ENCODE measurements at places on chromosomes 4 and X. TPM values are rescaled to one million over a fixed set of nuclear protein-coding genes. Genes with fewer than 3 reads are reported as not detected.

Gene ARHGEF6
- polyA plus RNA-seq = 12.0 TPM

Gene CENPVL1
- polyA plus RNA-seq = 0.18 TPM

Gene F11
- 4.1 TPM for polyA plus RNA-seq

Gene GLRA3
- polyA plus RNA-seq = 0.07 TPM

Gene FOXO4
- polyA plus RNA-seq = 26.0 TPM

Gene IGSF1
- polyA plus RNA-seq = 15.4 TPM

Gene IL15
- 2.0 TPM for polyA plus RNA-seq

Gene EVC2
- polyA plus RNA-seq = 8.3 TPM

Gene TCEAL6
- 0.31 TPM for polyA plus RNA-seq

Gene MAGT1
- polyA plus RNA-seq = 95.2 TPM

- DNase-seq = no peak
These were observed 1.7 kb downstream of the SLC2A9 start for GRCh38 chr4:10019521-10020051.

- DNase-seq = no peak
These were observed 185.1 kb downstream of the ADGRL3 start for GRCh38 chr4:61385256-61385655.

- DNase-seq = no peak
These were observed 662.8 kb downstream of the TLL1 start for GRCh38 chr4:166535865-166536264.

DNA sequence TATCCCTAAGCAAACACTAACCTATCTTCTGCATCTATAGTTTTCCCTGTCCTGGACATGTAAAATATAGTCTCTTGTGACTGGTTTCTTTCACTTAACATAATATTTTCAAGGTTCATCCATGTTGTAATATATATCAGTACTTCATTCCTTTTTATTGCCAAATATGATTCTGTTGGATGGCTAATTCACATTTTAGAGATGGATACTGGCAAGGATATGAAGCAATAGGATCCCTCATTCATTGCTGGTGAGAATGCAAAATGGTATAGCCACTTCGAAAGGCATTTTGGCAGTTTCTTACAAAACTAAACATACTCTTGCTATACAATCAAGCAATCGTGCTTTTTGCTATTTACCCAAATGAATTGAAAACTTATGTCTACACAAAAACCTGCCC lies 6.7 kb downstream of the TCEAL9 start:
- no peak for DNase-seq

GRCh38 chr4:6561173-6561516 lies 13.8 kb upstream of the MAN2B2 start:
- no peak for DNase-seq

GRCh38 chr4:128006592-128006991 lies 41.4 kb downstream of the ABHD18 start:
- no peak for DNase-seq

DNA sequence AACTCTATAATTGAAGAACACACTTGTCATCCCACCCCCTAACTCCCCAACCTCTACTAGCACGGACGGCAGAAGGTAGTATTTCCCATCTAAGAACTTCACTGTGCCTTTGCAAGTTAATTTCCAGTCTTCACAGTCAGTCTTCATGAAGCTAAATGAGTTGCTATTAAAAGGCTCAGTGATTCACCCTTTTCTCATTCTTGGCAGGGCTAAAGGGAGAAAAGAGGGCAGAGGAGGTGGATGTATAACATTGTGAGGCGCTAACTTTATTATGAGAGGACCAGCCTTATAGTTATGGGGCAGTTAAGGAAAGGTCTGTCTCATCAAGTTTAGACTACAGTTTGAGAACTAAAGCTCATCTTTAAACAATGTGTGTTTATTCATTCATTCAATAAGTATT lies 161.0 kb upstream of the S100G start:
- no peak for DNase-seq

- DNase-seq = no peak
These were observed 488.6 kb upstream of the MAGEB2 start for GRCh38 chrX:29726811-29727210.

DNA sequence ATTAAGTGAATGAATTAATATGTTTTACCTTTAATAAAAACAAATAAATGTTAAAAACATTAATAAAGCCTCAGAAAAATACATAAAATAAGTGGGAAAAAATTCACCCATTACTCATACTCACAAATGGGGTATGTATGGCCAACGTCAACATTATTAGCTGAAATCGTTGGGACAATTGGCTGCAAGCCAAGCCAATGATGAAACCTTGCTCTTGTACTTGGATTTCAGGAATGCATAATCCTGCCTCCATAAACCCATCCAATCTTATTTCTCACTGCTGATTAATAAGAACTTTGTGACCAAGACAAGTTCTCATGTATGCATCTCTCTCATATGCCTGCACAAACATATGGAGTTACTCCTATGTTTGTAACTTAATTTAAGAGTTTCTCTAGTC lies 35.3 kb upstream of the ADAMTS3 start:
- no peak for DNase-seq

DNA sequence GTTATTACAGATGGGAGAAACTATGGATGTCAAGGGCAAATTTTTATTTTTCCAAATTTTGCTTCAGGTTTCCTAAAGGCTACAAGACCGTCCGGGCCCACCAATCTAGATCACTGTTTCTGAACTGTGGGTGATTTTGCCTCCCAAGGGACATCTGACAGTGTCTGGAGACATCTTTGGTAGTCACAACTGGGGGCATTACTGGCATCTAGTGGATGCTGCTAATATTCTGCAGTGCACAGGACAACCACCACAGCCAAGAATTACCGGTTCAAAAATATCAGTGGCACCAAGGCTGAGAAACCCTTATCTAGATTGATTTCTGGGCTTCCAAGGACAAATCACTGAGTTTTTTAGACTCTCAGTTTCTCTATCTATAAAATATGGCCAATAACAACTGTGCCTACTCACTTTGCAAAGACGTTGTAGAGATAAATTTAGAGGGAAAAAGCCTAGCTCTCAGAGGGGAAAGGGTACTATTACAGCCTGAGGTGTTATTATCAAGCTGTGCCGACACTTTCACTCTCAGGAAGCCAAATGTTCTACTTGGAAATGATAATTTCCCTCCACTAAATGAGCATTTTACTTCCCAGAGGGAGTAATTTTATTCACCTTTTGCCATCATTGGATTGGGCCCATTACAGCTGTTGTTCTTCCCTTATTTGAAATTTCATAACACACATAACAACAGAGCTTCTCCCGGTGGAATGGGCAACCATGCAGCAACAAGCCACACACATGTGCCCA lies 442.1 kb downstream of the CENPC start:
- no peak for DNase-seq

DNA sequence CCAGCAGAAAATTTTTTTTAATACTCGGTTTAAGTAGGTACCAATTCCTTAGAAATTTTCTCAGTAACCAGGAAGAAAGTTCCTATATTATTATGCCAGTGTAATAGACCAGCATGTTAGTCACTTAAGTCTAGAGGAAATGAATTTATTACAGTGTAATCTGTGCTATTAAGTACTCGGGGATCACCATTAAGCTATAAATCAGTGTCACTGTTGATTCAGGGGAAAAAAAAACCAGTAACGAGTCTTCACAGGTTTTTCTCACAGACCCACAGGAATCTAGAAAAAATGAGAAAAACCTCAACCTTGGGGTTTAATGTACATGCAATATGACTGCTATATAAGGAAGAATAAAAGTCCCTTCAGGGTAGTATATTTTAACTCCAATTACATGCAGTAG lies 138.3 kb upstream of the IL1RAPL2 start:
- DNase-seq = no peak

GRCh38 chr4:166143227-166143626 lies 270.2 kb downstream of the TLL1 start:
- DNase-seq = no peak

- peak; percentile 36 for DNase-seq
These were observed 128.5 kb downstream of the PRSS12 start for GRCh38 chr4:118224243-118224829.

DNA sequence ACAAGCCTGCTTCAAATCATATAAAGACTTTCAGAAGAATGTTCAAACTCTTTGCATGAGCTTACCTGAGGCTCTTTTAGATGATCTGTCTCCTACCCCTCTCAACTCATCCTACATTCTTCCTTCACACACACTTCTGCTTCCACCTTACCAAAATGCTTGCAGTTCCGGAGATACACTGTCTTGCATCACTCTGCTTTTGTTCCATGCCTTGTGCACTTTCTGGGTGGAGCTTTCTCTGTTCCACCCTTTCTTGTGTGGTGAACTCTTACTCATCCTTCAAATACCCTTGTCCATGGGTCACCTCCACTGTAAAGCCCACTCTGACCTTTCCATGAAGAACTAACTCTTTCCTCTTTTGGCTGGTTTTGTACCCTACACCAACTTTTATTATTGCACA lies 18.4 kb upstream of the MGST2 start:
- no peak for DNase-seq

GRCh38 chr4:41160012-41160789 lies 54.1 kb downstream of the APBB2 start:
- no peak for DNase-seq

- DNase-seq = no peak
These were observed 3.9 kb downstream of the AVPR2 start for GRCh38 chrX:153908219-153908860.

GRCh38 chrX:94216738-94217137 lies 542.7 kb downstream of the FAM133A start:
- DNase-seq = no peak

DNA sequence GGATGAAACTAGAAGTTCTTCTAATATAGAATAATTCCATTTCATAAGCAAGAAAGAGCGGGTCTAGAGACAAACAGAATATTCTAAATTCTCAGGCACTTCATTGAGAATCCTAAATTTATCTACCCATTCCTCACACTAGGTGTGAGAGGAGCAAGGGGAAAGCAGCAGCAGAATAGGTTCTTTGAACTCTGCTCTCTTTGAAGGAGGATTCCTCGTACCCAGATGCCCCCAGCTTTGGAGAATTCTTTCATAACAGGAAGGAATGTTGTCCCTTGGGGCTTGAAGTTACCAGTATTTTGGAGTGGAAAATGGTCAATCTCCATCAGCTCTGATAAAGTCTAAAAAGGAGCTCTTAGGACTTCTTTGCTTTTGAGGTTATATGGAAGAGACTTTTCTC lies 59.7 kb upstream of the RASGEF1B start:
- no peak for DNase-seq

GRCh38 chr4:176193126-176193525 lies 2.3 kb downstream of the SPATA4 start:
- no peak for DNase-seq

- DNase-seq = no peak
These were observed 703.5 kb downstream of the PDHA2 start for GRCh38 chr4:96543346-96543745.

DNA sequence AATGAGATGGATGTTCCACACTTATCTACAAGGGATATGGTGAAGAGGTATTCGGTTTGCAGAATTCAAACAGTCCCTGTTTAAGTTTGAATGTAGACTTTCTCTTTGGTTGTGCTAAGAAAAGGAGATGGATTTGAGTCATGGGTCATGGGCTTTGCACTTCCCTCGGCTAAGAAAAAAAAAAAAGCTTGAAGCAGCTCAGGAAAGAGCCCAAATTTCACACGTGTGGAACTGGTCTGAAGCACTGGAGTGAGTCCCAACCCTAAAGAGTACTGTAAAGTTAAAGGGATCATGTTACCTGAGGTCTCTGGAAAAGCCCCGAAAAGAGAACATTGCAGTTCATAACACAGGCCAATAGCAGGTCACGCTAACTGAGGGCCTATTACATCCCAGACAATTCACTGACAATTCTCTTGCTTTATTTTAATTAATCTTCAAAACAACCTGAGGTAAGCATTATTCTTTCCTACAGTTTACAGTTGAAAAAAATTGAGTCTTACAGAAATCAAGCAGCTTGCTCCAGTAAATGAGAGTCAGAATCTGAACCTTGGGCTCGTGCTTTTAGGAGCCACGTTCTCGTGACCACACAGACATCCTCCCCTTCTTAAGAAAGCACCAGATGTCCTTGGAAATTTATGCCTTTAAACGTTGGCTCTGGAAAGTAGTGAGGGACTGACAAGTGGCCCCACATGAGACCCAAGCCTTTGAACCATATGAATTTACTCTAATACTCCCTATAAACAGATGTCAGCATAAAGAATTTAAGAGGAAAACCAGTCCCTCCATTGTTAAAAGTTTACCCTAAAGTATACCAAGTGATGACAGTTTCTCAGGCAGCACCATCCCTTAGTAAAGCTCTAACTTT lies 89.3 kb downstream of the MAD2L1 start:
- DNase-seq = no peak

DNA sequence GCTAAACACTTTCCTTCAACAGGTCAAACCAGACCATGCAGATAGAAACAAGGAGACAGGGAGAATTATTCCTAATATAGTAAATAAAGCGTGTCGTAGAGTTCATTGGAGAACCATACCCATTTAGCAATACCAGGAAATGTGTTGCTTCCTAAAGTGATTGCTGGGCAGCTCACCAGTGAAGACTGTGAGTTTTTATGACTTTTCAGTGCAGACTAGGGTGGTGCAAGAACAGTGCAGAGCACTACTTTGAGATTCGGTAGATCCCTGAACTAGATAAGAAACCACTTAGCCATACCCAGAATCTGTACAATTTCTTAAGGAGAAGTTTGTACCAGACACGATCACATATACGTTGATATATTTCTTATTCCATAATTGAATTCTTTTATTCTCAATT lies 87.4 kb downstream of the EMCN start:
- DNase-seq = no peak

GRCh38 chr4:81512001-81512756 lies 40.5 kb upstream of the RASGEF1B start:
- no peak for DNase-seq

DNA sequence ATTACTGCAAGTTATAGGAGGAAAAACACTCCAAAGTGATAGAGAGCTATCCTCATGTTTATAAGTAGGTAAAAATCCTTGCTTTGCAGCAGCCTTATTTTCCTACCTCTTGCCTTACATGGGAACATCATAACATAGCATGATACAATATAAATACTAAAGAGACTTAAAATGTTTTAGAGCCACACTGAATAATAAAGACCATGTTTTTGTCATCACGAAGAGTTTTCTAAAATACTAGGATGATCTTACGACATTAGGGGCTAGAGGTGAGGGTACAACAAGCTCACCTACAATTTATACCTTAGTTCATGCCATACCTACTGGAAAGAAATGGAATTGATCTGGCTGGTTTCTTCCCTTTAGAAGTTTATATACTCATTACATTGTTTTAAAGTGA lies 184.8 kb downstream of the FBXW7 start:
- no peak for DNase-seq

GRCh38 chr4:184384810-184385557 lies 89.4 kb downstream of the IRF2 start:
- DNase-seq = no peak

DNA sequence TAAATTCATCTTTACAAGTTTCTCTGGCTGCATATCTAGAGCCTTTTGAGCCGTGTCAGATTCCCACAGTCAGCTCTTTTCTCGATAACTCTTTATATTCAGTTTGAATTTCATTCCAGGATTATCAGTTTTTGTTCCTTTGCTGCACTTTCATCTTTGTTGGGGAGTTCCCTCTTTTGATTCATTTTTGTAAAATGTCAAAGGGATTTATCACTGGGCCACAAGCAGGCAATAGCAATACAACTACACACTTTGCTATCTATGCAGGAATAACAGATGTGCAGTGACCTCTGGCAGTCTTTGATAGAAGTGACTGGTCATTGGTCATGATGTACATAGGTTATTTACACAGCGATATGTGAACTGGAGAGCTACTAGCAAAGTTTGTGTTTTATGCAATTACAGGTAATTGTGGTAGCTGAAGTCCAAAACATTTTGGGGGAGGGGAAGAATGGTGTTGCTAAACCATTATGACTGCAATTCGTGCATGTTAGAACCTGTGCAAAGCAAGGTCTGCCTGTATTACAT lies 43.8 kb downstream of the HPGDS start:
- DNase-seq = no peak

Measured in right renal cortex interstitium (tissue), 3 donors.